ENCODE measurements at places on chromosomes 2 and 18. TPM values are rescaled to one million over a fixed set of nuclear protein-coding genes. Genes with fewer than 3 reads are reported as not detected.

DNA sequence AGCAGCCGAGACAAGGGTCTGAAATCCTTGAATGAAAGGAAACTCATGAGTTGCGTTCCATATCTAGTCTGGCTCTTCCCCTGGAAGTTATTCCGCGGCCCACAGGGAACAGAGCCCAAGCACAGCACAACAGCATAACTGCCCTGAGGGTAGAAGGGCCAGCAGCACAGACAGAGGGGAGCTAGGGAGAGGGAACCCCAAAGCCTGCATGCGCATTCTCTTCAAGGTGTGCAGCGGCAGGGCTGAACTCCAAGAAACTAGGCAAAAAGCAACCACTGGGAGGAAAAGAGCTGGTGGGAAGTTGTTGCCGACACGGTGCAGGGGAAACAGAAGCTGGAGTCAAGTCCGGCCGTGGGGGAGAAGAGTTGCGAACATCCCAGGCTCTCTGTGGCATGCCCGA lies 11.8 kb downstream of the GPR148 start:
- no peak for DNase-seq

GRCh38 chr2:141900826-141901225 lies 230.0 kb downstream of the LRP1B start:
- DNase-seq: no peak

CFAP221 gene
- 0.57 TPM for total RNA-seq

DNA sequence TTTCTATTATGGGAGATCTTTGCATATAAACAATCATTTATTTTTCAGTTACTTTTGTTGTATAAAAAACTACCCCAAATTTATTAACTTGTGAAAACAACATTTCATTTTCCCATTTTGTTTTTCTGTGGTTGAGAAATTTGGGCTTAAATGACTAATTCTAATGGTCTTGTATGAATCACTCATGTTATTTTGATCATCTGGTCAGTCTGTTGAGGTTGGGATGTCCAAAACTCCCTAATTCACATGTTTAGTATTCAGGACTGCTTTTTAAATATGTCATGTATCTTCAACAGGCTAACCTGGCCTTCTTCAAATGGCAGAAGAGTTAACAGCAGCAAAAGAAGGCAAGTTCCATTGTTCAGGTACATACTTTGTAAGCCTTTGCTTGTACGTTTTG lies 788.1 kb downstream of the TRIB2 start:
- DNase-seq: no peak

GNAL gene
- total RNA-seq: 3.5 TPM

ATIC gene
- total RNA-seq: 28.3 TPM

C2orf92 gene
- 8.6 TPM for total RNA-seq
